ENCODE measurements at places on chromosomes 7 and 10. TPM values are rescaled to one million over a fixed set of nuclear protein-coding genes. Genes with fewer than 3 reads are reported as not detected.

GRCh38 chr7:47038621-47039020 lies 543.3 kb downstream of the TNS3 start:
- no peak for DNase-seq

- no peak for DNase-seq
Observed at GRCh38 chr7:67391168-67391567, 394.5 kb downstream of the TYW1 start.

GRCh38 chr7:149529136-149529718 lies 31.6 kb upstream of the ZNF746 start:
- peak; percentile 8 for DNase-seq

GRCh38 chr7:135977742-135978066 lies 545 bp upstream of the MTPN start:
- no peak for DNase-seq

GRCh38 chr7:80719261-80719660 lies 80.8 kb downstream of the CD36 start:
- DNase-seq, result peak; percentile 79

ATOH7 gene
- total RNA-seq, result 0.19 TPM

GRCh38 chr10:33307835-33308234 lies 26.6 kb downstream of the NRP1 start:
- no peak for DNase-seq

DNA sequence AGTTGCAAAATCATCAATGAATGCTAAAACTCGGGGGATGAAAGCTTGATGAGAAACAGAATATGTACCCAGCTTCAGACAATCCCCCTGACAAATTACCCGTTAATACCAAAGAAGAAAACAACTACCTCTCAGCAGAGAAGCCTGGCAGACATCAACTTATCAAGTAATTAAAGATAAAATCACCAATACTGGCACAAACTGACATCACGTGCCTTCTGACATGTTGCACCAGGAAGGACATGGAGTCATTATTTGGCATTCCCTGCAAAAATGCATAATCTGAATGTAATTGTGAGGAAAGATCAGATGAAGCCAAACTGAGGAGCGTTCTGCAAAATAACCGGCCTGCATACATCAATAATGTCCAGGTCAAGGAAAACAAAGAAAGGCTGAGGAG lies 7.7 kb downstream of the SLIT1 start:
- DNase-seq, result no peak

GRCh38 chr10:117653170-117653515 lies 110.6 kb downstream of the EMX2 start:
- DNase-seq, result peak; percentile 93

NEUROD6 gene
- not detected for total RNA-seq

- no peak for DNase-seq
Observed at GRCh38 chr7:155352076-155352752, 54.5 kb downstream of the INSIG1 start.

ELOVL3 gene
- total RNA-seq, result 0.62 TPM

DNA sequence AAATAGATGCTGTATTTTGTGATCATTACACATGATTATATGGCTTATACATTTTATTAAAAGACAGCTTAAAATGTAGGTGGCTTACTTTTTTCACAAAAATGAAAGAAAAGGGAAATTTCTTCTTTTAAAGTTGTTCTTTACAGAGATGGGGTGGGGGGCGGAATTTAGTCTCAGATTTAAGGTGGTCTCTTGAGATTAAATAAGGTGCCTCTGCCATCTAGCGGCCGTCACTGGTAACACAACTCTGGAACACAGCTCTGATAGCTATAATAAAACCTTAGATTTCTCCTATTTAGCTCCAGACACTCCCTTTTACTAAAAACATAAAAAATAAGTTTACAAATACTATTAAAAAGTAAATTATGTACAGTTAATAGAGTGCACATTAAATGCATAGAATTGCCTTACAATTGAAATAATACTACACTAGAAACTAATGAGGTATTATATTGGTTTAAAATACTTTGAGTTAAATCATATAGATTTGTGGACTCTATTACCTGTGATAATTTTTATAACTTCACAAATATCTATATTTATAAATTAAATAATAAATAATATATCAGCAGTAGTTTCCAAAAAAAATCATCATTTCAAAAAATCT lies 210.9 kb downstream of the DGKB start:
- no peak for DNase-seq

HELLS gene
- total RNA-seq, result 16.2 TPM

EBF3 gene
- total RNA-seq, result 0.07 TPM

DNA sequence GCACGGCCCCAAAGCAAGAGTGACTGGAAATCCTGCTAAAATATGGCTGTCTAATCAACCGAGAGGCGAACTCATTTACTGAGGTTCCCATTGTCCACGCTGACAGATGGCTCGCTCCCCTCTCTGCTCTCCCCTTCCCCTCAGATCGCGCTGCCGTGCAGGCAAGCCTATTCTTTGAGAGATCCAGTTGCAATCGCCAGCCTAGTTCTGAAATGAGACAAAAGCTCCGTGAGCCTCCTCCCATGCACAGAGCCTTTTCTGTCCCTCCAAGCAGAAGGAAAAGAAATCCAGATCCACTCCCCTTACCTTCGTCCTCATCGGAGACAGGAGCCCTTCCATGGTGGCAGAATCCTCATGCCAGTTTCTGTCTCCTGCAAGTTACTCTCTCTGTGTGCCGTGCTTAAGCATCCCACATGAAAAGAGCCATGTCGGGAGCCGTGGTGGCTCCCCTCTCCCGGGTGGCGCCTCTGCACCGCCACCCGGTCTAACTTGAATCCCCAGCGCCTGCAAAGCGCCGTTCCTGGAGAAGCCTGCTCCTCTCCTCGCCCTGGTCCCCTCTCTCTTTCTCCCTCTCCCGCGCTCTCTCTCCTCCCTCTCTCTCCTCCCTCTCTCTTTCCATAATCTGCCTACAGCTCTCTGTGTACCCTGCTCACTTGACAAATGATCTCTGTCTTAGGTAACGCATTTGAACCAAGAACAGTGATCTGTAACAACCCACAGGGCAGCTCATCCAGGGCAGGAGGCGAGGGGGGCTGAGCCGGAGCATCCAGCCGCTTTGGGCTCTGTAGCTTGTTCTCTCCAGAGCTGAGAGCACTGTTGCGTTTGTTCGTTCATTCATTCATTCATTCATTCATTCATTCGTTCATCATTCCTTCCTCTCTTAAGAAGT lies 156.8 kb downstream of the FRMD4A start:
- peak; percentile 27 for DNase-seq

DNA sequence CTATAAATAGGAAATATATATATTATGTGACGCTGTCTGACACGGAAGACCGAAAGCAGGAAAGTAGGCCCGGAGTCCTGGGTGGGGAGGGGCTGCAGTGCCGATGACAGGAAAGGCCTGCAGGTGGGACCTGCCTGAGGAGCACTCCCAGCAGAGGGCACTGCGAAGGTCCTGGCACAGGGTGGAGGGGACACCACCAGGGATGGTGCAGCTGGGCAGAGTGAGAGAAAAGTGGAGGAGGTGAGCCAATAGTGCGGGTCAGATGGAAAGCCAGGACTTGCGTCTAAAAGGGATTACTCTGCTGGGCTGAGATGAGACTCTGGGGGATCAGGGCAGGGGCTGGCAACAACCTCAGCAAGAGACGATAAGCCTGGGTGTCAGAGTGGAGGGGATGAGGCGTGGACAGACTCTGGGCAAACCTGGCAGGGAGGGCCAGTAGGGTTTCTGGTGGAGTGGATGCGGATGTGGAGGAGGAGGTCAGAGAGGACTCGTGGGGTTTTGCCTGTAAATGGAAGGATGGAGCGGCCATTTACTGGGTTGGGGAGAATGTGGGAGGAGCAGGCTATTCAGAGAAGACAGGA lies 118.2 kb upstream of the ZNF746 start:
- no peak for DNase-seq

CLDN15 gene
- 8.7 TPM for total RNA-seq

- DNase-seq, result no peak
Observed at GRCh38 chr7:28217143-28217542, 36.5 kb upstream of the JAZF1 start.

GRCh38 chr10:17290226-17290625 lies 62.2 kb downstream of the VIM start:
- peak; percentile 2 for DNase-seq

- peak; percentile 32 for DNase-seq
Observed at GRCh38 chr7:117715784-117716445, 157.3 kb downstream of the CTTNBP2 start.

DNA sequence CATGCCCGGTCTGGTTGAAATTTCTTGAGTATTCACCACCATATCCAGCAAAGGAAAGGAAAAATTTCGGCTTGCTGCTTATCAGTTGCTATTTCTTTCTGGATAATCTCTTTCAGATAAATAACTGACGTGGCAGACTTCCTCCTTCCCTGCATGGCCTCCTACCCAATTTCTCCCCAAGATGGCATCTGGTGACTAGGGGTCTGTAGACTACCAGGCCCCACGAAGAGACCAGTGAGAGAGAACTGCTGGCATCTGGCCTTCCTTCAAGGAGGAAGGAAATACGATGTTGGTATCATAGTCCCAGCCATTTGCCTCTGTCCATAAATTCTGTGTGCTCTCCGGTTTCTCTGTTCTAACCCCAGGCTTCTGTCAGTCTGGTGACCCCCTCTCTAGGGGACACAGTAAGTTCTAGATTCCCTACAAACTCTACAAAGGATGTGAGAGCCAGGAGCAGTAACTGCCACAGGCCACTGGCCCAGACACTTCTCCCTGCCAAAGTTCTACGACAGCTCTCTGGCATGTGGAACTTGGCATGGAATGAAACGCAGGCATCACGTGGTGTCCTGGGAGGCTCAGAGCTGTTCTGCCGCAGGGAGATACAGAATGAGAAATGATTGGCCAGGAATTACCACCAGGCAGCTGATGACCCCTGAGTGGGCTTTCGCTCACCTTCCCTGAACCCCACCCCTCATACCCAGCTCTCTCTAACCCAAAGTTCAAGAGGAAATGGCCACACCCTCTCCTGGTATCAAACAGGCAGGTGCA lies 30.0 kb upstream of the MSRB2 start:
- peak; percentile 79 for DNase-seq

GRCh38 chr10:110209926-110210673 lies 2.7 kb downstream of the MXI1 start:
- no peak for DNase-seq

- DNase-seq, result no peak
Observed at GRCh38 chr10:19826712-19827111, 10.5 kb downstream of the PLXDC2 start.

CCDC172 gene
- total RNA-seq, result not detected

- DNase-seq, result no peak
Observed at GRCh38 chr10:69172241-69172982, 7.6 kb upstream of the SUPV3L1 start.

- no peak for DNase-seq
Observed at GRCh38 chr10:21069929-21070700, 173.0 kb upstream of the NEBL start.

CFAP69 gene
- 2.0 TPM for total RNA-seq

HMX2 gene
- total RNA-seq, result not detected

STRIP2 gene
- total RNA-seq, result 1.3 TPM

DNA sequence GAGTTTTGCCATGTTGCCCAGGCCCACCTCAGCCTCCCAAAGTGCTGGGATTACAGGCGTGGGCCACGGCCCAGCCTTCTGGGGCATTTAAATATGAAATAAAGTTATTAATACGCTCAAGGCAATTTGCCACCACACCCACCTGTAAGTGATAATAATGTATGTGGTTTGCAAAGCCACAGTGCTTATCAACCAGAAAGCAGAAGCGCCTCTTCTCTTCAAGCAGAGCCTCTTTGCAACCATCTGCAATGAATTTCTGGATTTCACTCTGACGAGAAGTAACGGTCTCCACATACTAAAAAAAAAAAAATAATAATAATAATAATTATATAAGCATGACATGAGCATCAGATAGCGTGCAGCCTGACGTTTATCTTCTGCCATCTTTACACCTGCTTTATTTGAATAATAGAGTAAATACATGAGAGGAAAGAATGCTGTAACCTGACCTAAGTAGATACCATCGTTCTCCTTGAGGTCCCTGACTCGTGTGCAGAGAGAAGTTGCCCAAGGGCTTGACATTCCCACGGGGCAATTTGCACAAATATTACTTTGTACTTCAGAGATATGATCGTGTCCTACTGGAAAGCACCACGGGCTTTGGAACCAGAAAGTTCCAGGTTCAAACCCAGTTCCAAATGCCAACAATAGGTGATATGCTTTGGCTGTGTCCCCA lies 34.0 kb downstream of the BRI3 start:
- DNase-seq, result no peak

DNA sequence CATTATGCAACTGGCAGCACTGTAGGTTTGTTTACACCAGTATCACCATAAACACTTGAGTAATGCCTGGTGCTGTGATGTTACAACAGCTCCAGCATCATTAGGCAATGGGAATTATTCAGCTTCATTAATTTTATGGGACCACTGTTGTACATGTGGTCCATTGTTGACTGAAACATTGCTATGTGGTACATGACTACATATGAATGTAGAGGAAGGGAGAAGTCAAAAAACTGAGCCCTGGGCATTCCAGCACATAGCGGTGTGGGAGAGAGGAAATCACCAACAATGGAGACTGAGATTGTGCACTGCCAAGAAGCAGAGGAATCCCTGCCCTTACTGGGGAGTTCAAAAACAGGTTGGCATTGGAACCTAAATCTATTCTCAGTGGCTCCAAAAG lies 89.0 kb downstream of the TRIM24 start:
- DNase-seq, result no peak

GRCh38 chr10:60942788-60943315 lies 1.1 kb downstream of the RHOBTB1 start:
- DNase-seq, result peak; percentile 40

DNA sequence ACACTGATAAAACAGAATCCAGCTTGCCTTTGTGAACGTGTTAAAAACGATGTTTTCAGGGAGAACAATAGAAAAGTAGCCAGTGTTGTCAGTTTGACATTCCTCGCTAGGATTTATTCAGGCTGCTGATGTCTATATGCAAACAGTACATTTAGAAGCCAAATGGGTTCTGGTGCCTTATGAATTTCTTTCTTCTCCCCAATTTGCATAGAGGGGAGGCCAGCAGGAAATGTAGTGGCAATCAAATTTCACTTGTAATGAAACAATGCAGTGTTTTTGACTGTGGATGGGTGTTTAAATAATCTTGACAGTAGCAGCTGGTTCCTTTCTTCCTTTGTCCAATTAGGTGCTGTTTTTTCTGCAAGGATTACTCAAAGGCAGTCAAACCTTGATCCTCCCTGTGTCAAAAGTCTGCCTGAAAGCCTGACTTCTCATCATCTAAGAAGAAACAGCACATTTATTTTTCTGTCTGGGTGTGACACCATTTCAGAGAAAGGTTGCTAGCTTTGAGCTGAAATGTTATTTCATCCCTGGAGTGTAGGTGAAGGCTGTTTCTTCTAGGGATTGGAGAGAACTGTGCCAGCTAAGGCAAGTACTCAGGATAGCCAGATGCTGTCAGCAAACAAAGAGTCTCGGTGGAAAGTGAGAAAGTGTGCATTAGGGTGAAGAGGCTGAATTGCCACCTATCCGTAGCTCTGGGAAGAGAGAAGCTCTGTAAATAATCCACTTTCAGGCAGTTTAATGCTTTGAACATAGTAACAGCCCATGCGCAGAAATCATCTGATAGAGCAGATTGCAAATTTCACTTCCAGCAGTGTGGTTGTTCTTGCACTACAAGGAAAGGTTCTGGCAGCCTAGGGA lies 36.6 kb upstream of the ZNRF2 start:
- DNase-seq, result no peak

GRCh38 chr10:124336186-124336585 lies 82.5 kb downstream of the OAT start:
- DNase-seq, result no peak

GRCh38 chr7:77348371-77348813 lies 67.8 kb downstream of the GSAP start:
- peak; percentile 93 for DNase-seq
